IPS DF 19.7 (cell line): ENCODE measurements at places on chromosomes 6 and 20.

GRCh38 chr6:18990059-18990978 lies 603.2 kb downstream of the RNF144B start:
- peak; percentile 54 for DNase-seq

DNA sequence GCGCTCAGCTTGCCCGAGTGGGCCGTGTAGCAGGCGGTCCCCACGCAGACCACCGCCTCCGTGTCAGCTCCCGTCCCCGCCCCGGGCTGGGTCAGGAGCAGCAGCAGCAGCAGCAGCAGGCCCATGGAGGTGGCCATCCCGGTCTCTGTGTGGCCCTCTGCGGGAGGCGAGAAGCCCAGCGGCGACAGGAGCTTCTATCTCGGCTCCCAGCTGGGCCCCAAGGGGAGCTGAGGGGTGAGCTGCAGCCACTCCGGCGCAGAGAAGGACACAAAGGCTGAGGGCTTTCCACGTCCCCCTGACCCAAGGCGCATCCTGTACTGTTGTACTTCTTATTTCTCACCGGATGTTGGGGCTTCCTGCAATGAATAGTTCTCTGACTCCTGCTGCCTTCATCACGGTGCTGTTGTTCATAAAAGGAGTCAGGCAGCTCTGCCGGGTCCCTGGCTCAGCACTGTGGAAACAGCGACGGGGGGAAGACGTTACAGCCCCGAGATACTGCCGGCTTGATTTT lies at the start of gene CD93:
TSS of gene CD93 (minus strand) at position 269 of the 511 bp plus-strand sequence. CDS start at position 137, 132 bp downstream.
- no peak for DNase-seq

DNA sequence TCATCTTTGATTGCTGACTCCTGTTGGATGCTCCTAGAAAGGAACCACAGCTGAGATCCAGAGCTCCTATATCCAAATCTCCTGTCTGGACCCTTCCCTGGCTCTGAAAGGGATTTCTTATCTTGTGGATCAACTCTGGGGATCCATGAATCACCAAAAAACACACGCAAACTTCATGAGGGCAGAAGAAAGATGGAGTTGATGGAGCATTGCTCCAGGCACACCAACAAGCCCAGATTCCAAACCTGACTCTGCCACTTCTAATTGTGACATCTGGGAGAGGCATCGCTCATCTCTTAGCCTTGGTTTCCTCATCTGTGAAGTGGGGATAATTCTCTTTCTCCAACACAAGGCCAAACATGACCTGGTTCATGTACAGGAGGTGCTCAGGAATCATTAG lies 6.7 kb downstream of the KCNS1 start:
- no peak for DNase-seq

DNA sequence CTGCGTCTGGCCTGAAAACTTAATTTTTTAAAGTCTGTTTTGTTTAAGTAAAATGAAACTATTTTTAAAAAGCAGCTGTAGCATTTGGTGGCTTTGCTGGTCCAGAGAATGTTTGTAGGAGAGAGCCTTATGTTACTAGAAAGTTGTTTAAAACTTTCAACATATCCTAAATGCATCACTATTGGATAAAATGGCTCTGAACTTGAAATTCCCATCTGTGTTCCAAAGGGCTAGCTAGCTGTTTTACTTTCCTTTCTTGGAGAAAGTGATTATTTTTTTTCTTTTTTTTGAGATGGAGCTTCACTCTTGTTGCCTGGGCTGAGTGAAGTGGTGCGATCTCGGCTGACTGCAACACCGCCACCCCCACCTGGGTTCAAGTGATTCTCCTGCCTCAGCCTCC lies 2.5 kb downstream of the SYNJ2 start:
- no peak for DNase-seq

GRCh38 chr20:50013976-50014375 lies 31.2 kb downstream of the SNAI1 start:
- DNase-seq = no peak

DNA sequence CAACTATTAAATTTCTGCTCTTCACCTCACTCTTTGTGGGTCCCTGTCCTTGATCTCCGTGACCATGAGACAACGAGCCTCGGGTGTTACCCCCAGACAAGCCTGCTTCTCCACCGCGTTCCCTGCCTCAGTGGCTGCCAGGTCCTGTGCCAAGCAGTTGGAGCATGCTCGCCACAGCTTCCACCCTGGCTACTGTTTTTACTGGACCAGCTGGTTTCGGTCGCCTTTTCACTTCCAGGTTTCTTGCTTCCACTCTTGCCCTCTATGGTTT lies 5.6 kb downstream of the TP53RK start:
- no peak for DNase-seq

- no peak for DNase-seq
Measured at GRCh38 chr6:52511572-52512151, 65.2 kb downstream of the TRAM2 start.

- DNase-seq = no peak
Measured at GRCh38 chr6:56520218-56520617, 122.5 kb downstream of the DST start.

DNA sequence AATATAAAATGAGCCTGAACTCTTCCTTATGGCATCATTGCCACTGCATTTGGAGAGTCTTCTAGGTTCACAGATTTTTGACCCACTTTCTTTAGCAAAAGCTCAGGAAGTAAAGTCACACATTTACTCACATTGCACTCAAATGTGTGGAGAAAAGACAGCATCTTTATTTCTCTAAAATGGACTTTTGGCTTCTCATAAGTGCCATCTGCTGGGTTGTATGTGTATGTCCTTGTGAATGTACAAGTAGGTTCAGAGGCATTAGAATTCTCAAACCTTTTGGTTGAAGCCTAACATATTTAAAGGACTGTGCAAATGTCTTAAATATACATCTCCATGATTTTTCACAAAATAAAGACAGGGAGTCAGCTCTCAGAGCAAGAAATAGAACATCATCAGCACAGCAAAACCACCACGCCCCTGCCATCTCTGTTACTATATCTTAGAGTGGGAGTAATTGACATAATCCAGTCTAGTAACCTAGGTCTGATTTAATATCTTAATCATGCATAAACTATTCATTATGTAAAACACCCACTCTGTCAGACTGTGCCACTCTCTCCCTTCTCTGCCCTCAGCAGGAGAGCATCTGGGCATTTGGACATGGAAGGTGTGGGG lies 42.2 kb upstream of the SPTLC3 start:
- DNase-seq = no peak

- no peak for DNase-seq
Measured at GRCh38 chr6:7196685-7197283, 89.0 kb downstream of the RREB1 start.

DNA sequence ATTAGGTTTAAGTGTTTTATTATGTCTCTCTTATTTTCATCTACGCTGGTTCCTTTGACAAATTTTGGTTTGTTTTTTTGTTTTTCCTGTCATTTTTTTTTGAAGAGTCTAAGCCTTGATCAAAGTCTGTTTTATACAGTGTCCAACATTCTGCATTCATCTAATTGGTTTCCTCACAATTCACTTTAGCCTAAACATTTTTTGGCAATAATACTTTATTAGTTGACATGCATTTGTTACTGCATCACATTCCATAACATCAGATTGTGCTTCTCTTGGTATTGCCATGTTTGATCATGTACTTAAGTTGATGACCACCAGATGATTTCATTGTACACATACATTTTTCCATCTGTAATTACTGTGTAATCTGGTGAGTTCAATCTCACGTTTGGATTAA lies 173.2 kb downstream of the ZFAND3 start:
- DNase-seq = no peak

DNA sequence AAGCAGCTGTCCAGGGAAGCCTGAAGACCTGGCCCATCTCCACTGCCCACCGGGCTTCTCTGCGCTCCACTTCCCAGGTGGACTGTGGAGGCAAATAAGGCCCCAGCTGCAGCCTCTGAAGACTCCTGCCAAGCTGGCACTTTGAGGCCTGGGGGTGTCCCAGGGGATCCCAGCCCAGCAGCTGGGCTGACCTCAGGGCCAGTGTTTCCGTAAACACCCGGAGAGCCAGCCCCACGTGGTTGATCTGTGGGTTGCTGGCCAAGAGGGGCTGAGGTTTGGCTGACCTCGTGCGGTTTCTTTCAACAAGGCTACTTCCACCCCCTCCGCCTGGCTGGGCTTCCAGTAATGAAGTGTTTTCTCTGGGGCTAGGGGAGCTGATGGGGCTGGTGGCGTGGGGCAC lies 12.4 kb upstream of the CCN5 start:
- no peak for DNase-seq

GRCh38 chr6:39225946-39226437 lies 3.3 kb downstream of the KCNK5 start:
- DNase-seq = no peak

GRCh38 chr6:165571721-165572132 lies 91.3 kb downstream of the PDE10A start:
- DNase-seq = no peak

DNA sequence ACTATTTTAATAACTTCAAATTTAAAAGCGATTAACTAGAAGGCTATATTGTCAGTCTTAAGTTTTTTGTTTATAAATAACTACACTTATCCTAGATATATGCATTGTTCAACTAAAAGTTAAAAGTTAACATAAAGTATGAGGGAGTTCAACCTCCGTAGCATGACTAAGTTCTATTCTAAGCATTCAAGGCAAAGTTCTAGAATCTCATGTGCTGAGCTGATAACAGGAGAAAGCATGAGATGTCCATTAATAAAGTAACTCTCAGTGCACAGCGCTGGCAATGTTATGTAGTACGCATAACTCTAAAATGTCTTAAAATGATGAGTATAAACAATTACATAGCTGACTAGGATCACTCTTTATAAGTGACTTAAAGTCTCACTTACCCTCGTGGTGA lies 264.8 kb downstream of the RNGTT start:
- no peak for DNase-seq

- DNase-seq = no peak
Measured at GRCh38 chr20:2114990-2115681, 13.5 kb downstream of the STK35 start.

DNA sequence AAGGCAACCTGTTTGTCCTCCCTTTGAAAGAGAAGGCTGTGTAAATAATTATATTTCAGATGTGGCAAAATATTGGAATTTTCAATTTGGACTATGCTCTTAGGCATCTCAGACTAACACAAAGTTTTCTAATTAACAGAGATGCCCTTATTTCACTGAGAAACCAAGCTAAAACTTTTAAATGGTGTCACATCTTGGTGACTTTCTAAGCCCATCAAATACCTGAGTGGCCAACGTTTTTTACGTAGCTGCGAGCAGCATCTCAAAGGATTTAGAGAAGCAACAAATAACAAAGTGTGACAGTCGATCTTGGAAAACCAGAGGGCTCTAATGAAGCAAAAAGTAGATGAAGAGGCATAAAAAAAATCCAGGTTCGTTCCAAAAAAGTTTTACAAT lies 3.4 kb upstream of the HEY2 start:
- no peak for DNase-seq

- no peak for DNase-seq
Measured at GRCh38 chr20:38308047-38308438, 4.1 kb downstream of the BPI start.

- no peak for DNase-seq
Measured at GRCh38 chr20:54153041-54153327, 20.8 kb downstream of the CYP24A1 start.

GRCh38 chr6:33314943-33315792 lies 1.3 kb upstream of the TAPBP start:
- DNase-seq = no peak

DNA sequence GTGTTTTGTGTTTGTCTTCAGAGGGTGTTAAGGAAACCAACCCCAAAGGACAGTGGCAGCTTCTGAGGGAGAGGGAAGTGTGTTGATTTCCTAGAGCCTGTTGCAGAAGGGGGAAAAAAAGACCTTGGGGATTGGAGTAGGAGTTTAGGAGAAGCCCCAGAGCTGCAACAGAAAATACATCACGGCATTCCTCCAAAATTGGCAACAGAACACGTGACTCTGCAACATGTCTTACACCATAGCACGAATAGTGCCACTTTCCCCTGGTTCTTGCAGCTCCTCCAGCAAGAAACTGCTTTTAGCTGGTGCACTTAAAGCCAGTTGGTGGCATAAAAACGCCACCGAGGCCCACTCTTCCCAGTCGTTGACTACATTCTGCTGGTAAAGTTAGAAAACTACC lies 473.0 kb downstream of the CD83 start:
- no peak for DNase-seq

- DNase-seq = no peak
Measured at GRCh38 chr6:142014515-142014914, 118.2 kb upstream of the GJE1 start.

DNA sequence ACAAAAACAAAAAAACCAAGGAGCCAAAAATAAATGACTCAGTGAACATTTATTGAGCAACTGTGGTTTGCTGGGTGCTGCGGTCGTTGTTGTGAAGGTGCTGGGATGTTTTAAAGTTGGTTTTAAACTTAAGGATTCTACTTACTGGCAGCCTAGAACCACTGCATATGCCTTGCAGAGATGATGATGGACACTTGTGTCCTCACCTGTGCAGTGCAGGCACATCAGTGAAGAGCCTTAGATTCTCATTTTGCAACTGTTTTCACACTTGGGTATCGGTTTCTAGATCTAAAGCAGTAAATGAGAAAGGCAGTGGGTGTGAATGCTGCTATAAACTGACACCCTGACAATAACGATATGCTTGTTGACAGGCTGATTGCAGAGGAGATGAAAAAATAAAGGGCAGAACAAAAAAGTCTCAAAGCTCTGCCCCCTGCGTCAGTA lies 68.8 kb downstream of the UTRN start:
- no peak for DNase-seq

- no peak for DNase-seq
Measured at GRCh38 chr6:166623318-166623717, 3.7 kb downstream of the RPS6KA2 start.

DNA sequence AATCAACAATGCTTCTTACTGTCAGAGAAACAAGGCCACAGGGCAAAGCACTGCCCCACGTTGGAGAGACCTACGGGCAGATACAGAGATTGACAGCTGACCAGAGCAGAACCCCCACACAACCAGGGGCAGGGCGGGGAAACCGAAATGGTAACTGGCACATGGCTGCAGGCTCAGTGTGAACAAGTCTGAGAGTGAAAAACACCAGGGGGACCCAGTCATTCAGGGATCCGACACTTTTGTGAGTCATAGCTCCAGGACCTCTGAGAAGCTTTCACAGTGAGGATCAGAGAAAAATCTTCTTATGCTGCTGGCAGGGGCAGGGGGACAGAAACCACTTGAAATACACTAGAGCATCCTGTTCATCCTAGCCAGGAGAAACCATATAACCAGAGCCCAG lies 254.2 kb downstream of the C6orf118 start:
- no peak for DNase-seq

GRCh38 chr6:1781152-1781816 lies 171.6 kb downstream of the FOXC1 start:
- no peak for DNase-seq

GRCh38 chr20:896501-897025 lies 19.6 kb downstream of the ANGPT4 start:
- no peak for DNase-seq

DNA sequence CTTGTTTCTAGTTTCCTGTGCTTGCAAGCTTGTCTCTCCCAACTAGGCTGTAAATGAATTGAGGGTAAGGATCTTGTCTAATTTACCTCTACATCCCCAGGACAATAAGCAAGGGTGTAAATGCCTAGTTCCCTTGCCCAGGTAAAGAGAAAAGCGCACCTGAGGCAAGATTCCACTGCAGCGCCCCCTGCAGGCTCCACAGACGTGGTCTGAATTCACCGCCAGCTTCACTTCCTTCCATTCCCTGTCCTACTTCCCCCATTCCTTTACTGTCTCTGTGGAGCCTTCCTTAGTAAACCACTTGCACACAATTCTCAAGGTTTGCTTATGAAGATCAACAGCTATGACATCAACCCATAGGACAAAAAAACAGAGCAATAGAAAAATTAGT lies 42.3 kb downstream of the ANKEF1 start:
- DNase-seq = no peak

GRCh38 chr6:169194737-169195136 lies 58.9 kb downstream of the THBS2 start:
- DNase-seq = no peak
